PC-9 (cell line): ENCODE measurements at places on chromosomes 7 and 10. TPM values are rescaled to one million over a fixed set of nuclear protein-coding genes. Genes with fewer than 3 reads are reported as not detected.
A peak's percentile ranks its signal among the peaks of the same experiment; 100 is the strongest.

GRCh38 chr10:25226775-25227682, 52.2 kb downstream of the GPR158 start:
- DNase-seq = peak; percentile 23

DNA sequence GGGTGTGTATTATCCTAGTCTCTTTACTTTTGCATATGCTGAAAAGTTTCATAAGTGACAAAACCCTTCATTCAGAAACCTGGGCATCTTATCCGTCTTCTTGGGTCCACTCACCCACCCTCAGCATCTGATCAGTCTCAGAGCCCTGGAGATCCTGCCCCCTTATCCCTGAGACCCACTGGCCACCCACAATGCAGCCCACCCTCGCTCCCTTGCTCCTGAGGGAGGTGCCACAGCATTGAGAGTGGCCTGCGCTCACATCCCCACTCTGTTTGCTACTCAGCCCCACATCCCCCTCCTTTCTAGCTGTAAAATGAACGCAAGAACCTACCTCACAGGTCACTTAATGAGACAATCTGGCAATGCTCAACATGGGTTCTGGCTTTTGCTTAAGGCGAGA, 27.3 kb downstream of the PDIA4 start:
- DNase-seq = no peak

- no peak for DNase-seq
Observed at GRCh38 chr10:47104151-47104605, 192.9 kb downstream of the PTPN20 start.

DNA sequence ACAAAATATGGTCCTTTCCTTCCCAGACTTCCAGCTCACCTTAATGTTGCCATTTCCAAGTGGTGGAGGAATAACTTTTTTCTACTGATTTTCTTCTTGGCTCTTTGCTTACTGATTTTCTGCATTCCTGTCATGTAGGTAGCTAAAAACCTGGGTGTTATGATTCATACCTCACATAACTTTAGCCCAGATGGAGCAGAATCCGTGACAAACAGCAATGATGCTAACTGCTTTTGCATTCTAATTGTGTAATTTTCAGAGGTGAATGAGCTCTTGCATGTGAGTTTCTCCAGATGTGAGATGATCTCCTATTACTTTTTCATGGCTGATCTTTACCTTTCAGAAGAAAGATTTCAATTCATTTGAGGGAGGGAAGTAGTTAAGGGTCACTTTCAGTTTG, 43.4 kb downstream of the WDR11 start:
- DNase-seq = no peak

GRCh38 chr7:150926066-150926465, 52.1 kb downstream of the KCNH2 start:
- DNase-seq = no peak

DNA sequence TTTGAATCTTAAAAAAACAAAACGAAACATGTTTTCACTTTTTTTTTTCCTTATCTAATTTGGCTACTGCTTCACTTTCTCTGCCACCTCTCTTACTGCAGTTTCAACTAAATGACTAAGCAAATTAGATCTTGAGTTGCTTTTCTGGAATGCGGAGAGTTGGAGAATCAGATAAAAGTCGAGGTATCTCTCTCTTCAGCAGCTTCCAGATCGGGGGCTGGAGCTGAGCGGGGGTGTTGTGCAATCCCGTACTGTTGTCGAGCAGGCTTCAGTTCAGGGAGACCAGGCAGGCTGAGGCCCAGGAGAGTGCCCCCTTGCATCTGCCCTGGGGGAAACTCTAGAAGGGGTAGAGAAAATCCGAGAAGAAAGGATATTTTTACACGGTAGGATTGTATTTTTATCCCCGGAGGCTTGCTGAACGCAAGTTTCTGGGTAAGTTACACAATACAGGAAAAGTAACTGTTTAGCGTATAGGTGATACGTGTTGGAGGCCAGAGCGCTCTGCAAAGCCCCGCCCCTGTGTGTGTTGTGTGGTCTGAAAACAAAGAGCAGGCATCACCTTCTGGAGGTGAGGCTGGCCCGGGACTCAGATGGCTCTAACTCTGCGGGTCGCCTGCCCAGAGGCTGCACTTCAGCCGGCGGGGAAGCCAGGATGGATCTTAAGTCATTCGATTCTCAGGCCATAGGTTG, 116.6 kb downstream of the KLF6 start:
- DNase-seq = peak; percentile 94

GRCh38 chr10:34231441-34232180, 583.5 kb downstream of the PARD3 start:
- no peak for DNase-seq

DNA sequence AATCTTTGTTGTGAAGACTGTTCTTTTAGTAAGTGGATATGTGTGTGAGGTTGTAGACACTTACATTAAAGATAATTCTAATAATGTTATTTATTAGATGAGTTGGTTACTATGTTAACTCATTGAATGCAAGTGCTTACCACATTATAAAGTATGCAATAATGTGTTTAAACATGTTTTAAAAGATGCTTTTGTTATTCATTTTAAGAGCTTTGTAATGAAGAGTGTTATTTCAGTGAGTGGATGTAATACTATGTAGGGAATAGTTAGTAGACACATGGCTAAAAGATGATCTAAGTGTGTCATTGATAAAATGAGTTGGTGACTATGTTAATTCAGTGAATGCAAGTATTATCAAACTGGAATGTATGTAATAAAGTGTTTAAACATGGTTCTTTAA, 70.0 kb upstream of the VOPP1 start:
- DNase-seq = no peak

DNA sequence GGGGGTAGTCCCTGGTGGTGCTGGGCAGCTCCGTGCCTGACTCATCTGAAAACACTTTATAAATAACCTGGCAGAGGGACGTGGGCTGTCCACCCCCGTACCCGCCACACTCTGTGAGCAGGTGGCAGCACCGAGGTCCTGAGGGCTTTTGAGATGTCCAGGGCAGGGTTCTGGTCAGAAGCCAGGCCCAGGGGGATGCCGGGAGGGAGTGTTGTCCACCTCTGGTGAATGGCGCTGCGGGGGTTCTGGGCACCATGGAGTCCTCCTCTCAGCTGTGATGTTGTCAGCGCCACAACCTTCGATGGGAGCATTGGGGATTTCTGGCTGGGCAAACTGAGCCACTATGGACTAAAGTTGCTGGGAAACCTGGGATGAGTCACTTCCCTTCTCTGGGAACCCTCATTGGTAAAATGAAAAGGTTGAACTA, 27.4 kb upstream of the GOLGA7B start:
- peak; percentile 32 for DNase-seq

- no peak for DNase-seq
Observed at GRCh38 chr10:45640941-45641340, 31.6 kb downstream of the ZFAND4 start.

- DNase-seq = no peak
Observed at GRCh38 chr10:118701529-118702323, 53.0 kb downstream of the CACUL1 start.

DNA sequence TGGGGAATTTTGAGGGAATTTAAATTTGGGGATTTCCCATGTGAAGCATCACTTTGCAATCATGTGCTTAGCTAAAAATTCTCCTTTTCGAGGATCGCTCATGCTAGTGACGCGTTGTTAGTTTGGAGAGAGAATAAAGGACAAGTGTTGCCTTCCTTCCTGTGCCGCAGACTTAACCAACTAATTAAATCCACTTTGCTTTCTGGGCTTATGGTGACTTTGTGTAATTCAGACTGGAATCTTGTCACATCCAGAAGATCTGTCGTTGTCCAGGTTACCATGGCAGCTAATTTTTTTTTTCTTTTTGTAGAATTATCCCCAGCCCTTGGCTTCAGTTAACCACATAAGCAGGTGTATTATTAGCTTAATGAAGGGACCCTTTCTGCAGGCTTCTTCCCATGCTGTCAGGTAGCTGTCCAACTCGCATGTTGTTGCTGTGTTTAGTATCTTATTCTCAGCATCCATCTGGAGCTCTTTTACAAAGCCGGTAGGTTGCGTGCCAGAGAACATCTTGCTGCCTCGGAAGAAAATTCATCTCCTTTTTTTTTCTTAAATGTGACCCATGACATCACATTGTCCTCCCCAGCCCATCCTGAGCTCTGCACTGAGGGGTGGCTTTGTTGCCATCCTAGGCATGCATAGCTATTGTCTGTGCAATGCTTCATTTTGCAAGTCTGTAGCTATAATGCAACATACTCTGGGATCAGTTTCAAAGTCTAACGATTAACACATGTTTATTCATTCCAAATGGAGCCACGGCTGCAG, 47.2 kb upstream of the NRP1 start:
- no peak for DNase-seq

DNA sequence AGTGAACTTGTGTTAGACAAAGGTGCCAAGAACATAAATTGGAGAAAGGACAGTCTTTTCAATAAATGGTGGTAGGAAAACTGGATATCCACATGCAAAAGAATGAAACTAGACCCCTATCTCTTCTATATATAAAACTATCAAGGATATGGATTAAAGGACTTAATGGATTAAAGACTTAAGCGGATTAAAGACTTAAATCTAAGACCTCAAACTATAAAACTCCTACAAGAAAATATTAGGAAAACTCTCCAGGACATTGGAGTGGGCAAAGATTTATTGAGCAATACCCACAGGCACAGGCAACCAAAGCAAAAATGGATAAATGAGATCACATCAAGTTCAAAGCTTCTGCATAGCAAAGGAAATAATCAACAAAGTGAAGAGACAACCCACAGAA, 242.9 kb upstream of the MEOX2 start:
- no peak for DNase-seq

- DNase-seq = no peak
Observed at GRCh38 chr10:131847241-131847783, 53.5 kb upstream of the PPP2R2D start.

DNA sequence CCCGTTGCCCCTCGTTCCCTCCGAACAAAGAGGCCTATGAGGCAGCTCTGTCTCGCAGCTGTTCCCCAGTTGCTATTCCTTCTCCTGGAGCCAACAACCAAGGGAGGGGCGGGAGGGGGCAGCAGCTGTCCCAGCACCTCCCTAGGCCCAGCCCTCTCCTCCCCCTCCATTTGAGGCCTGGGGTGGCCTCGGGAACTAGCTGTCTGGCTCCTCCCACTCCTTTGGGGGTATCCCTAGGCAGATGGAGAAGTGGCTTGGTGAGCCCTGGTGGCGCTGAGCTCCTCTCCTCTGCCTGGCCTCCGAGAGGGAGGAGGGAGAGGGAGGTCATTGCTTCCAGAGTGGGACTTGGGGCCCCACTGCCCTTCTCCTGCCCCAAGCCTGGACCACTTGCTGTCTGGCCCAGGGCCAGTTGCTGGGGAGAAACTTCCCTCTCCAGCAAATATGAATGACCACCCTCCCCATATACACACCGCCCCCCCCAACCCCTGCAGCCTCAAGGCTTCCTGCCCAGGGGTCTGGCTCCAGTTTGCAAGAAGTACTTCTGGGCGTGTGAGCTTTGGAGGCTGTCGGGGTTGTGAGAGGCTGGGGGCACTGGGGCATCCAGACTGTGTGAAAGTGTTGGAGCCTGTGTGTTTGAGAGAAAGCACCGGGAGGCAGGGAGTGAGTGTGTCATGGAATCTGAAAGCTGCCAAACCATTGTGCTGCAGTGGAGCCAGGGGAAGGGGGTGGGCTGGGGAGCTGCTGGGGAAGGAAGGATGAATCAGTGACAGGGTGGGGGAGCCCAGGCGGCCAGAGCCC, 3.1 kb downstream of the FLNC start:
- no peak for DNase-seq

GRCh38 chr10:128178302-128178958, 52.2 kb upstream of the MKI67 start:
- DNase-seq = peak; percentile 3

GRCh38 chr7:87818336-87818735, 57.8 kb downstream of the SLC25A40 start:
- no peak for DNase-seq

DNA sequence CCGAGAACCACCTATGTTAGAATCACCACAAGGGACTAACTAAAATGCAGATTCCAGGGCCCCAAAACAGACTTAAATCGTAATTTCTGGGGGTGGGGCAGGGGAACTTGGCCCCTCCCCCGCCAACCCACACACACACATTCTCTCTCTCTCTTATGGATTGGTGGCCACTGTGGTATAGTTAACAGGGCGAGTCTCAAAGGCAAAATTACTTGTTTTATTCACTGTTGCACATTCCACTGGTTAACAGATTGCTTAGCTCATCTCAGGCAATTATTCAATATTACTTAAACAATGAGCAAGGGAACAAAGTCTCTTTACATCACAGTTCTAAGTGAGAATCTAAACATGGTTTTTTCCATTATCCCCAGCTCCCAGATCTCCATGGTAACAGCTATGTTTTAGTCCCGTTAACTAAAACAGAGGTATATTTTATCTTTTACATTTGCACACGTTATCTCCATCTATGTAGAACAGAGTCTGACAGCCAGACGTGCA, 38.5 kb downstream of the IGF2BP3 start:
- DNase-seq = no peak

- DNase-seq = no peak
Observed at GRCh38 chr7:134522601-134523000, 4.8 kb upstream of the AKR1B10 start.

DNA sequence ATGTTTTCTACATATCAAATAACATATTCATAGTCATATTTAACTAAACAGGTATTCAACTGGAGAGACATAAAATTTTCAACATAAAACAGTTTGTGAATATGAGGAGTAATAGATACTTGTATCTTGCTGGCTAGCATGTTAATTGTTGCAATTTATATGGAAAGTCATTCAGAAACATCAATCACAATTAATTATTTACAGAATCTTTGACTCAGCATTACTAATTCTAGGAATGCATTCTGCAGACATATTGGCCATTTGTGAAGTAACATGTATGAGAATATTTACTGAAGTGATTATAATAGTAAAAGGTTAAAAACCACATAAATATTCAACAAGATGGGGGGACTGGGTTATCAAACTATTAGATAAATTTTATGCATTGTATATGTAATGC, 203.7 kb downstream of the TSPAN12 start:
- no peak for DNase-seq

GRCh38 chr7:88140947-88141346, 78.9 kb downstream of the SRI start:
- peak; percentile 95 for DNase-seq

- DNase-seq = no peak
Observed at GRCh38 chr10:27464993-27465392, 39.1 kb upstream of the RAB18 start.

DNA sequence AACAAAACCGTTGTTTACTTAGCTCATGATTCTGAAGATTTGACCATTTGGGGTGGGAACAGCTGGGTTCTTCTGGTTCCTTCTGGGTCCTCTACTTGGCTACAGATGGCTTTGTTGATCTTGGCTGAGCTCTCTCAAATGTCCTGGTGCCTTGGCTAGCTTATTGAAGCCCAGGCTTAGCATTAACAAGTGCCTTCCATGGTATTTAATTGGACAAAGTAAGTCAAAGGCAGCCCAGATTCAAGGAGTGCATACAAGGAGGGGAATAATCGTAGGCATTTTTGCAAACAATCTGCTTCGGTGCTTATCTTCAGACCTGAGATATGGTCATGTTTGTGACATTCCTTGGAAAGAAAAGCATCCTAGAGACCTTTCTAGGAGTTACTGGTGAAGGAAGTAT, 81.4 kb downstream of the ADCYAP1R1 start:
- peak; percentile 33 for DNase-seq

Gene SPDYE2
- total RNA-seq = not detected in 2 replicates

Gene SLC16A12
- 0.65 and 0.74 TPM in 2 replicates for total RNA-seq

Gene CRYGN
- 1.0 and 1.2 TPM in 2 replicates for total RNA-seq

Gene OR13A1
- total RNA-seq = 0.15 TPM in 1 of 2 replicates, not detected in the other

Gene IRF5
- 3.4 and 5.8 TPM in 2 replicates for total RNA-seq

Gene TYW1
- 12.6 and 13.4 TPM in 2 replicates for total RNA-seq

Gene NEUROG3
- not detected in 2 replicates for total RNA-seq

Gene COL1A2
- not detected in 2 replicates for total RNA-seq

Gene MPLKIP
- 76.0 and 79.2 TPM in 2 replicates for total RNA-seq

Gene NAT16
- not detected in 2 replicates for total RNA-seq

Gene POT1
- 42.7 and 46.9 TPM in 2 replicates for total RNA-seq

Gene ZDHHC6
- total RNA-seq = 14.0 and 24.2 TPM in 2 replicates

Gene RNF148
- total RNA-seq = 0.70 and 0.72 TPM in 2 replicates

Gene TRPV6
- total RNA-seq = 13.5 and 14.7 TPM in 2 replicates

Gene SFMBT2
- total RNA-seq = 0.07 TPM in 1 of 2 replicates, not detected in the other

Gene ABLIM1
- total RNA-seq = 63.1 and 68.7 TPM in 2 replicates
